ENCODE measurements at places on chromosomes 2 and 18. TPM values are rescaled to one million over a fixed set of nuclear protein-coding genes. Genes with fewer than 3 reads are reported as not detected.
A peak's percentile ranks its signal among the peaks of the same experiment; 100 is the strongest.

DNA sequence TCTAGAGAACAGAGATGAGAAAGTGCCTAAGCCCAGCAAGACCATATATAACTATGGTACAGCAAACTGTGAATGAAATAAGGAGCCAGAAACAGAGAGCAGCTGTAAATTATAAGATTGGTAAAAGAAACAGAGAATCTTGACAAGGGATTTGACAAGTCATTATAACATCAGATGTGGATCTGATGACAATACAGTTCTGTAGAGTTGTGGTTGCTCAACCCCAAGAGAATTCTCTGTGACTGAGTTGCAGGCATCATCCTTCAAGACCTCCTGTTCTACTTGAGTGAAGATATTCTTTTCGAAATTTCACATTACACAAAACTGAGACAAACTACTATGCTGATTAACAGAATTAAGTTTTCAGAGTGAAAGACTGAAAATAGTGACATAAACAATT is 343.1 kb upstream of the SLC39A10 start:
- DNase-seq, result no peak

DNA sequence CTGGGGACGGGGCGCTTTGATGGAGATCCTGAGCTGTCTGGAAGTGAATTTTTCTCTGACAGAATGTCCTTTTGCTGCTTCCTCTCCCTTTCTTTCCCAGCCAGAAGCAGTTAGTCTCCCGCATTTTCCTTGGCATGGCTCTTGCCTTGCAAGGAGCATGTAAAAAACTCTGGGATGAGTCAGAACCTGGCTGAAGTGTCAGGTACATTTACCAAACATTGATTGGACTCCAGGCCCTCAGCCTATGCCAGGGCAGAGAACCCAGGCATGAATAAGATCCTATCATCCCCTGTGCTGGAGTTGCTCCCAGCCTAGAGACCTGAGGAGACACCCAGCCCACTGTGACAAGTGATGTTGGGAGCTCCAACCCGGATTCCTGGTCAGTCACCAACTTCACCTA is 21.6 kb downstream of the STON1 start:
- peak; percentile 20 for DNase-seq

- DNase-seq, result no peak
Measured at GRCh38 chr2:218319813-218320365, 27.6 kb upstream of the TMBIM1 start.

The FZD7 gene
- 5.5 TPM for total RNA-seq

Data from PC-3 (cell line).